ENCODE measurements at places on chromosomes 2 and 18. TPM values are rescaled to one million over a fixed set of nuclear protein-coding genes. Genes with fewer than 3 reads are reported as not detected.

DNA sequence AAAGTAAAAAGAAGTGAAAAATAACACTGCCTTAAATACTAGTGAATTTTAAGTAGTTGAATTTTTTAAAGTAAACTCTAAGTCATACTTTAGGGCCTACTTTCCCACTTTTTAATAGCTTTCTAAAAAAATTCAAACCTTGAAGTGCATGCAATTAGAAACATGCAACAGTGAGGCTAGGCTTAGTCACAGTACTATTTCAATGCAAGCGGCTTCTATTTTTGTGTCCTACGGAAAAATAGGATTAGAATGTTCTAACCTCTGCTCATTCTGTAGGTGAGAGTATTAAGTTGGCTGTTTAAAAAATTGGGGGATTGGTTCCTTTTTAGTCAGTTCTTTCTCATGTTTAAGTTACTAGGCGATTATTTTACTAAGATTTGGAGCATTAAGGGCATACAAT, 39.1 kb upstream of the PSMD14 start:
- no peak for DNase-seq

Gene MZT2A
- 79.4 TPM for total RNA-seq

GRCh38 chr18:3016585-3017297, 3.8 kb upstream of the LPIN2 start:
- no peak for DNase-seq

DNA sequence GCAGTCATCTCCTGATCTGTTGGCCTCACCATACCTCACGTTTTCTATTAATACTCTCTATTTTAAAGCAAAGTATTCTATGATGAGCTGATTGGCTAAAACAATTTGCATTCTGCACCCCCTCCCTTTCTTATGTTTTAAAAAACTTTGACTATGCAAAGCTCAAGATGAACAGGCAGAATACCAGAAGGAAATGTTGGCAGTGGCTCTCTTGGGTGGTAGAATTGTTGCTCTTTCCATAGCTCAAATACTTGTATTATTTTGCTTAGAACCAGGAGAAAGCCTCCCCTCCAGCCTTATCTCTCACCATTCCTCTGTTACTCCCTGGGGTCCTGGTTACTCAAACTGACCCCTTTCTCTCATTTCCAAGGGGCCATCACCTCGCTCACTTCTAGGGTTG, 14.4 kb downstream of the GPR45 start:
- no peak for DNase-seq

DNA sequence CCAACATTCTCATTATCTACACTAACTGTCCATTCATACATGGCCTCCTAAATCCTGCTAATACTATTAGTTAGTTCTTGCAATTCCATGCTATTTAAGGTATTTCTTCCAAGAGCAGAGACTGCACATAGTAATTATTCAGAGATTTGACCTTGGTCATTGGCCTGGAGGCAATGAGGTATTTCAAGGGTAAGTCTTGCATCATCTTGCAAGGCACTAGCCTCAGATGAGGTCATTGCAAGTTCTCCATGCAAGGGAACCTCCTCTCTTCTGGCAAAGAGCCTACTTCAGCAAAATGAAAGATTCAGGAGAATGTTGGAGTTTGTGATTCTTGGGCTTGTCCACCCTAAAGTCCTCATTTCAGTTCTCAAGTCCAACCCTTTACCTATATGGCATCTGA, 48.5 kb upstream of the IKZF2 start:
- DNase-seq: no peak

Gene SULT1C4
- total RNA-seq: 2.6 TPM

DNA sequence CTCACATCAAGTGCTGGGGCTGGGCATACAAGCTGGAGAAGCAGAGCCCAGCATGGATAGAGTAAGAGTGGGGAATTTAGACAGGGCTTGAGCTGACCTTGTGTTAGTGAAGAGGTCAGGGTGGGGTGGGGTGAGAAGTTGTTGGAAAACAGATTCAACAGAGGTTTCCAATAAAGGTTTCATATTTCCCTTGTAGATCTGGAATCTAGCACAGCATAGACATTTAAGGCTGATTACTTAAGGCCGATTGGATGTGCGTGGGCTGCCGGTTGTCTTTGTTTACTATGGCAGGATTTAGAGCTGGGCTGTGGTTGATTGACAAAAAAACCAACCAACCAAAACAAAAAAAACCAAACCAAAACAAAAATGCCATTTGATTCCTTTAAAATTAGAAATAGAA, 114.9 kb upstream of the SEC11C start:
- no peak for DNase-seq

DNA sequence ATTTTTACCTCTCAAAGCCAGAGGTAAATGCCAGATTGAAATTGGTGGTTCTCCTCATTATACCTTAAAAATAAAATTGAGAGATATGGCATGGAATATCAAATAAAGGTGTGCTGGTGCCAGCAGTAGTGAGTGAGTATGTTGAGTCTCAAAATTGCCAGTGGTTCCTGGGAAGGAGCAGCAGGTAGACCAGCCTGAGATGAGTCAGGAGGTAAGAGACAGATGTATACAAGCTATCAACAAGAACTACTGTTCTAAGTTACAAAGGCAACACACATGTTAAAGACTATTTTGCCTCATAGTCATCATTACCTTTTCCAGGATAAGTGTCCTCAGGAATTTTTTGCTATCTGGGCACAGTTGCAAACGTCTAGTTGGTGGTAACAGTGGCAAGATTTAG, 1.3 kb upstream of the UPP2 start:
- no peak for DNase-seq
